ENCODE measurements at places on chromosomes 3 and 15.

GRCh38 chr15:73176598-73176997 lies 124.3 kb downstream of the NEO1 start:
- no peak for DNase-seq

DNA sequence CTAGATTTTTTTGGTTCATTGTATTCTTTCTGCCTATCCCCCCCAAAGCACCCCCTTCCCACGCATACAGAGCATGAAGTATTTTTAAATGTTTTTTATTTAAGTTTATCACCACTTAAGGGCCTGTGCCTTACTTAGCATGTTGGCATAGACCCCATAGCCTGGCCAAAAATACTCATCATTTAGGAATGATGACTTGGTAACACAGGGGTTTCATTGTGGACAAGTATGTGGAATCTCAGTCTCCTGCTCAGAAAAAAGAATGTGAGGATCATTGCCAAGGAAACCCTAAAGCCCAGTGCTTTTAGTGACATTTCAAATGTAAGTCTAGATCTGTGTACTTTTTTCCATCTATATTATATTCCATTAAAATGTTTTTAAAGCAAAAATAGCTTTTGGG lies 146.3 kb downstream of the ALCAM start:
- DNase-seq = no peak

- no peak for DNase-seq
These were observed 77.2 kb downstream of the PPP2R3A start for GRCh38 chr3:136042608-136043221.

DNA sequence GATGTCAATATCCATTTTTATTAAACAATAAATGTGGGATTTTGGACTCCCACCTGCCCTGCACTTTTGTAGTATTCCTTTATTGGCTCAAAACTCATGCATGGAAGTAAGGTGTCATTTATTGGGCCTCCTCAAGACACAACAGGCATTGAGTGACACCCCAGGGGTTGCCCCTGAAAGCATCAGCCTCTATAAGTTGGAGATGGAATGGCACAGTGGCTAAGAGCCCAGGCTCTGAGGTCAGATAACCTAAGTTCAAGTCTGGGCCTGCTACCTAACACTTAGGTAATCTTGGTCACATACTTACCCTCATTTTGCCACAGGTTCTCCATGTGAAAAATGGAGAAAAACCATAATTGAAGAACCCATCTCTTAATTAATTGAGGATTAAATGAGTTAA lies 4.6 kb downstream of the CAPN3 start:
- no peak for DNase-seq

DNA sequence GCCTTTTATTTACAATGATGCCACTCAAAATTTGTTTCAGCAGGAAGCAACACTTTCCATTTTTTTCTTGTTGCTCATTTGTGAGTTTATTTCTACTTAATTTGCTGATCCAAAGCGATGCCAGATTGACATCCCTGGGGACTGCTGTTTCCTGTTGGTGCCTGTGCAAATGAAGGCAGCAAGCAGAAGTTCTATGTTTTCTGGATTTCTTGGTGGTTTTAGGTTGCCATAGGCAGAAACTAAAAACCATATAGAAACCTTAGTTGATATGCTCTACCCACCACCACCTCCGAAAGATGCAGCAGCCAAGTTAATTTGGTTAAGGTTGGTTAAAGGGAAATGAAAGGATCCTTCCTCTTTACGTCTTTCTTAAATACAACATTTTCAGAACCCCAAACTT lies 356.2 kb downstream of the RBMS3 start:
- DNase-seq = no peak

GRCh38 chr15:101183226-101183930 lies 68.5 kb downstream of the CHSY1 start:
- no peak for DNase-seq

DNA sequence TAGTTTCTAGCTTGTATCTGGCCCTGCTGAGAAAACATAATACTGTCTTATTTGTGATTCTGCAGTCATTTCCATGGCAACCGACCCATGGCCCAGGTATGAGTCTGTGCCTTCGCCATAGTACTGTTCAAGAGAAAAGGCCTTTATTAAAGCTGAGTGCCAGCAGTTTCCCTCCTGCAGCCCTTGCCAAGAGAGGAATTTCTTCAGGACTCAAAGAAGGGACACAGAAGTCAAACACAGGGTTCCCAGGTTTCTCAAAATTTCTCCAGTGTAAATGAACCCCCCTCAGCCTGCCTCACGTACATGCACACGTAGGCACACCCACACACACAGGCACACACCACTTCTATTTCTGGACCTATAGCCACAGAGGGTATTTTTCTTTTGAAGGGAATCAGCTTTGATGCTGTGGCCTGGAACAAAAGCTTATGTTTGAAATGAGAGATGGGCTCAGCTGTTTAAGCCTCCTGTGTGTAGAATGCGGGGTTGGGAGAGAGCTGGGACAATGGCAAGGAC lies 269.2 kb downstream of the PDCD6IP start:
- no peak for DNase-seq

- no peak for DNase-seq
These were observed 170.0 kb downstream of the TMEM108 start for GRCh38 chr3:133208184-133208583.

DNA sequence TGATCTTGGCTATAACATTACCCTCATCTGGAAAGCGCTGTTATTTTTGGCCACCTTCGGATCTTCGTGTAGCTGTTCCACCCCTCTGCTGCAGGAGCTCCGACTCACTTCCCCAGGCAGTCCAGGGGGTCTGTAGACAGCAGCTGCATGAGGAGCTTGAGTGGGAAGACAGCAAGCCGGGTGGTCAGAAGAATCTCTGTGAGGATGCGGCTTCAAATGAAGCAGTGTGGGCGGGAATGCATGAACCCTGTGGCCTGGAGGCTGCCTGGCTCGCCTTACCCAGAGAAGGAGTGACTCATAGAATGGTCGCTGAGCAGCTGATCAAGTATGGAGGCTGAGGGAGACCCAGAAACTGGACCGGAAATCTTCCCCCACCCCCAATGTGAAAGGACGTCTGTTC lies 45.2 kb upstream of the NR2F2 start:
- no peak for DNase-seq

GRCh38 chr3:25572919-25573385 lies 91.8 kb downstream of the TOP2B start:
- DNase-seq = no peak

DNA sequence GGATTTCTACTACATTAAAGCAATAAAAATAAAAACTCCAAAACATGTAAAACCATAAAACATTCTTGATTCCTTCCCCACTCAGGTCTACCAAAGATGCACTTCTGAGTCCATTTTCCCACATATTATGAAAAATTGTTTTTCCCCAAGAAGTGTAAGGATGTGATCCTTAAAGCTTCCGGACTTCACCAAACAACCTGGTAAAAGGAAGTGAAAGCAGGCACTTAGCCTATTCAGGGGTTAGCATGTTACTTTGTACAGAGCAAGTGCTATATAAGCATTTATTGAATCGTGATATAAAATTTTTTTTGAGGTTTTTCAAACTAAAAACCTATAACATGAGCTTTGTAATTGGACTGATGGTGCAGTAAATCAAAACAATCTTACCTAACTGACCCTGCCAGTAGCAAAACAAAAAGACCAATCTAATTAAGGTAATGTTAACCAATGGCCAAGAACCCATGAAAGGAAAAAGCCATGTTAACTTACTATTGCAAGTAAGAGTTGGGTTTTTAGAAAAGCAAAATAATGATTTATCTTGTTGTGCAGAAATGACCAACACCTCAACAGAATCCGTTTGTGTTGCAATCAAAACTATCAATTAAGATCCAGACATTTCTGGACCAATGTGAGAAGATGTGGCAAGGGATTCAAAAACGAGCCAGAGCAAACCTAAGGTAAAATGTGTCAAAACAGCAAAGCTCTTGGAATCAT lies 1.8 kb downstream of the SETD2 start:
- no peak for DNase-seq

DNA sequence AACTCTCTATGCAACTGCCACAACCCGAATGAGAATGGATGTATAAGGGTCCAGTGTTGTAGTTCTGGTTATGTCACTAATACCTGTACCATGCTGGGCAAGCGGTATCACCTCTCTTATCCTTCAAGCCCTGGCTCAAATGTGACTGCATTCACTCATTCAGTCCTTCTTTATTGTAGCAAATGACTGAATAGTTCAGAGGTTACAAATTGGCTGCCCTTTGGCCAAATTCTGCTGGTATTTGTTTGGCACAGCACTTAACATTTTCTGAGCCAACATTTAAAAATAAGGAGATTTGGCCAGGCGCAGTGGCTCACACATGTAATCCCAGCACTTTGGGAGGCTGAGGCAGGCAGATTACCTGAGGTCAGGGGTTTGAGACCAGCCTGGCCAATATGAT lies 47.5 kb downstream of the DLEC1 start:
- no peak for DNase-seq

DNA sequence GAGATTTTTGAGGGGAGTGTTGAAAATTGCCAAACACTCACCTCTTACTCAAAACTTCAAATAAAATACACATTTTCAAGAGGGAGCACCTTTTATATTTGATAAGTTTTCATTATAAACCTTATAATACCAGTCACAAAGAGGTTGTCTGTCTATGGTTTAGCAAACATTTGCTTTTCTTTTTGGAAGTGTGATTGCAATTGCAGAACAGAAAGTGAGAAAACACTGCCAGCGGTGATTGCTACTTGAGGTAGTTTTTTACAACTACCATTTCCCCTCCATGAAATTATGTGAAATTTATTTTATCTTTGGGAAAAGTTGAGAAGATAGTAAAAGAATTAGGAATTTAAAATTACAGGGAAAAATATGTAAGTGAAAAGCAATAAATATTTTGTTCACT lies 20.1 kb downstream of the DIPK2A start:
- DNase-seq = no peak

- DNase-seq = no peak
These were observed 88.1 kb downstream of the DHX30 start for GRCh38 chr3:47890828-47891612.

DNA sequence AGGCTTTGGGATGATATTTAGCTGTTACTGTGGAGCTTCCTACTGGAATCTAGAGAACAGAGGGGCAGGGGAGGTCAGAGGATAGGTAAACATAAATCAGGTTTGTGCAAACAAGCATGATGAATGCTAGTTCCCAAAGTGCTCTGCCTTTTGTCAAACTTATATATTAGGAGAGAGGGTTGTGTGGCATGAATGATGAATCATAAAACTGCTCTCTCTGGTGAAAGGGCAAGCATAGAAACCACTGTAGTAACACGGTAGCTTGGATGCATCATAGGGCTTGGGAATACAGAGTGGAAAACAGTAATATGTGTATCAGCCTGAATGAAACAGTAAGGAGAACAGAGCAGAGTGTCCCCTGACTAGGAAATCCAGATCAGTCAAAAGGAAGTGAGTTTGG lies 486.7 kb downstream of the IL5RA start:
- DNase-seq = no peak

GRCh38 chr3:155870945-155871745 lies 695 bp downstream of the GMPS start:
- no peak for DNase-seq

DNA sequence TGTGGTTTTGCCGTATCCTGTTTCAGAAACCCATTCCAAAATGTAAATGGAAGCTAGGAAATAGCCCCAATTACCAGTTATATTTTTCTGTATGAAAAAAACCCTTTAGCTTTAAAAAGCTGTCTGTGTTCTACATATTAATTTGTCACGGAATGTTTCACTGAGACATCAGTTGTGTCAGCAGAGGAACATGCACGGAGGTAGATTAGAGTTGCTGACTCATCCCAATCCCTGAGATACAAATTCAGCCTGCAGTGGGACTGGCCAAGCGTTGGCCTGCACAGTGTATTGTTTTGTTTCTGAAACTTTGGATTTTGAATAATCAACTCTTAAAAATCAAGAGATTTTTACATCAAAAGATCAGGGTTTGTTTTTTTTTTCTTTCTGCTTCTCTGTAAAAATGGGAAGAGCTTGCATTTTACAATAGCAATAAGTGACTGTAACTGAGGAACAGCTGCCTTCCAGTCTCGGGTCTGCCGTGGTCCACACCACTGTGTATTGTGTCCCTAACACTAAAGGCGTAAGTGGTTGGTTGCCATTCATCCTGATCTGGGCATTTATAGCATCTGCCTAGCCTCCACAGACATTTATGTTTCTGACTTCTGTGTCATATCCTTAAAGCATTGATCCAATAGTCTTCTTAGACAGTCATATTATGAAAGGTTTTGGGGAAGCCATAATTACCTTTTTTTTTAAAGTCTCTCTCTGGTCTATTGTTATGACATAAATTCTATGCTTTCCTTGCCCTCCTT lies 218.1 kb downstream of the ADAMTSL3 start:
- no peak for DNase-seq

GRCh38 chr15:44264148-44264547 lies 24.4 kb upstream of the GOLM2 start:
- DNase-seq = no peak

DNA sequence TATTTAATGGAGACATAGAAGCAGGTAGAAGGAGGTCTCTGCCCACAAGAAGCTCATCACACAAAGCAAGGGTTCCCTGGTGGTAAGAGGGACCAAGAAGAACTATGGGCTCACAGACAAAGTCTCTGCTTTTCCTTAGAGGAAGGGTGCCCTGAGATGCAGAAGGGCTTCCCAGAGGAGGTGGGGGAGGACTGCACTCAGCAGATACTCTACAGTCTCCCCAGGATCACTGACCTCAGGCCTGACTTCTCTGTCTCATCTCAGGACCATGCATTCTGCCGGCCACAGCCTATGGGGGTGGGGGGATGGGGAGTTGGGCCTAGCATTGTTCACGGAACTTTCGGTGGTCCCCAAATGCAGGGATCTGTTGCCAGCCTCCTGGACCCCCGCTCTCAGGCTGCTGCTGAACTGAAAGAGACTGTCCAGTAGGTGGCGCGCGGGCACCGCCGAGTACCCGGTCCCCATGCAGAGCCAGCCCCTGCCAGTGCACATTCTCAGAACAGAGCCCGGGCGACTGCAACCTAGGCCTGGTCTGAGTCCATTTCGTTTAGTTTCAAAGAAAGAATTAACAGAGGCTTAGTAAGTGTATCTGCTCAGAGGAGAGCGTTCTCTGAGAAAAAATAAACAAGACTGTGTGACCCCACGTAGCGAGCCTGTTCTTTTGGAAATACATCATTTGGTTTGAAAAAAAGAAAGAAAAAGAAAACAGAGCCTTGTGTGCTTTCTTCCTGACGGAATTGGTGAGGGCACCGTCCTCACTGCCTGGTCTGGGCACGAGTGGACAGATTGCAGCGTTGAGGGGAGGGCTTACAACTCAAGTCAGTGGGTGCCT lies 74.1 kb downstream of the LRTM1 start:
- DNase-seq = no peak

- DNase-seq = no peak
These were observed 8.9 kb downstream of the DZIP3 start for GRCh38 chr3:108598375-108598774.

DNA sequence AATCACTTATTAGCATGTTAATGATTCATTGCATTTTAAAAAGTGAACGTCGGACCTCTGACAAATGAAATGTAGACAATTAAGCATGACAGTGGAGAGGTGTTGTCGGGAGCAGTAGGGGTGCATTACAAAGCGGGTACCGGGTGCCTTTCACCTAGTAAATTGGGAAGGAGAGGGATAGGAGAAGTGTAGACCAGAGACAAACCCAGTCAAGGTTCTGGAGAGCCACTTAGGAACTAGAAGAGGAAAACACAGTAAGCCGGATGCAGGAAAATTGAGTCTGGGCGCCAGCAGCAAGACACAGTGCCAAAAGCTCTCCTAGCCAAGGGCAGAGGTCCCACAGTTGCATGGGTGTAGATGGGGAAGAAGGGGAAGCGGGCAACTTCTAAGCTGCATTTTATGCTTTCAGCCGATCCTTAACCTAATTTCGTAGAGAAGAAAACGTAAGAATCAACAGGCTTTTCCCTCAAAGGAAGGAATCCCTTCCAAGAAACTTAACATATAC lies 3.1 kb upstream of the CERS3 start:
- no peak for DNase-seq

All from esophagus squamous epithelium (tissue), 5 donors.